Aorta (tissue), 5 donors: ENCODE measurements at places on chromosomes 3 and 15. TPM values are rescaled to one million over a fixed set of nuclear protein-coding genes. Genes with fewer than 3 reads are reported as not detected.

GRCh38 chr3:122515870-122516269 lies 1.1 kb upstream of the KPNA1 start:
- H3K36me3 ChIP-seq: no peaks in the 10 kb centered on the region
- no peak for DNase-seq
- H3K4me3 ChIP-seq: no peak overlapping the region

CHL1 gene
- 7.0 TPM for total RNA-seq

DNA sequence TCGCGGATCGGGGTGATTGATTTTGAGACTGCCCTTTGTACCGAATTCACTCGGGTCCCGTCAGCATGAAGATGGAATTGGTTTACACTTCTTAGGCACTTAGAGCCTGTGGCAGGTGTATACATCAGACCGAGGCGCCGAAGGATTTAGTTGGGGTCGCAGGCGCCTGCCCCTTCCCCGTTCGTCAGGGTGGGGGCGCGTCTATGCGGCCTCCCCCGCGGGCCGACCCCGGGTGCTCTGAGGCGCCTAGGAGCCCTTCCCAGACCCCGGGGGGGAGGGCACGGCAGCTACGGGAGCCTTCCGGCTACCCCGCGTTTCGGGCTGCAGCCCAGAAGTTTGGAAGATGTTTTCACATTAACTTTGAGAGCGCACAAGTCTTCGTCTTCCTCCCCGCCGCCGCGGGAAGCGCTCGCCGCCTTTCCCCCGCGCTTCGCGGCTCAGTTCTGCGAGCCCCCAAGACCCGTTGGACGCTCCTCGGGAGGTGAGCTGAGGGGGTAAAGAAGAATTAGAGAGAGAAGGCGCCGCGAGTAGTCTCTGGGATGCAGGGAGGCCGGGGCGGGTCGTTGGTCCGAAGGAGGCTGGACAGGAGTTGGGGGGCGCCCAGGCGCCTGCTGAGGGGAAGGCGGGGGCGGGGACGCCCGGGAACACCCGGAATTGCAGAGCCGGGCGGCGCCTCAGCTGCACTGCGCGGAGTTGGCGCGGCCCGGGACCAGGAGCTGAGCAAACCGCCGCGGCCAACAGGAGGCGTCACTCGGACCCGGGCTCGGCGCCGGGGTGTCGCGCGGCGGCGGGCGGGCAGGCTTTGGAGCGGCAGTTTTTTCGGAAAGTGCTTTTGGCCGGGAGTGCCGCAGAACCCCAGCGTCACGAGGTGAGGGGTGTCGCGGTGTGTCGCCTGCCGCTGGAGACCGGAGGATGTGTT lies 780 bp downstream of the TIPARP start:
- peak; percentile 90 for DNase-seq
- peaks cover 1% of the 10 kb centered on the region for H3K4me1 ChIP-seq
- H3K36me3 ChIP-seq: no peaks in the 10 kb centered on the region
- peak overlapping the region; percentile 88 for H3K4me3 ChIP-seq
- peak overlapping the region; percentile 92 for H3K27ac ChIP-seq

DNA sequence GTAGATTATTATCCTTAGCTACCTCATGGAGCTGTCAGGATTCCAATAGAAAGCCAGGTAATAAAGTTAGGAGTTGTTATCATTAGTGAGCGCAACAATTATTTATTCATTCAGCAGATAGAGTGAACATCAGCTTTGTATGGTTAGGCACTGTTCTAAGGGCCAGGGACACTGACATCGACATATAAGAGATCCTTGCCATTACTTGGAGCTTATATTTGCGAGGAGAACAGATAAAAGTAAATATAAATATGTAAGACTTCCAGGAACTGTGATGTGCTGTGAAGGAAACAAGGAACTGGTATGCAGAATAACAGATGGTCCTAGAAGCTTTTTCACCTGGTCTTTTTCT lies 473 bp downstream of the LSM3 start:
- H3K27me3 ChIP-seq: no peaks in the 10 kb centered on the region
- H3K36me3 ChIP-seq: peaks cover 7% of the 10 kb centered on the region
- no peak overlapping the region for H3K27ac ChIP-seq
- H3K4me1 ChIP-seq: peaks cover 9% of the 10 kb centered on the region
- H3K4me3 ChIP-seq: peak overlapping the region; percentile 85

TTLL13 gene
- total RNA-seq: not detected

ALDH1A3 gene
- 7.0 TPM for total RNA-seq

LSAMP gene
- total RNA-seq: 0.88 TPM

SNTN gene
- not detected for total RNA-seq

GRCh38 chr3:46681856-46682540 lies 11.5 kb downstream of the ALS2CL start:
- no peak overlapping the region for H3K27ac ChIP-seq
- H3K36me3 ChIP-seq: peaks cover 2% of the 10 kb centered on the region
- DNase-seq: no peak
- no peaks in the 10 kb centered on the region for H3K27me3 ChIP-seq

GRCh38 chr3:123785602-123786001 lies 98.5 kb downstream of the MYLK start:
- no peak overlapping the region for H3K27ac ChIP-seq
- H3K27me3 ChIP-seq: no peaks in the 10 kb centered on the region
- no peak overlapping the region for H3K4me3 ChIP-seq
- peaks cover 2% of the 10 kb centered on the region for H3K4me1 ChIP-seq
